ENCODE measurements at places on chromosomes 4 and X. TPM values are rescaled to one million over a fixed set of nuclear protein-coding genes. Genes with fewer than 3 reads are reported as not detected.

- DNase-seq: no peak
Observed at GRCh38 chrX:150863191-150863590, 35.3 kb downstream of the CD99L2 start.

Gene LRAT
- not detected for total RNA-seq

DNA sequence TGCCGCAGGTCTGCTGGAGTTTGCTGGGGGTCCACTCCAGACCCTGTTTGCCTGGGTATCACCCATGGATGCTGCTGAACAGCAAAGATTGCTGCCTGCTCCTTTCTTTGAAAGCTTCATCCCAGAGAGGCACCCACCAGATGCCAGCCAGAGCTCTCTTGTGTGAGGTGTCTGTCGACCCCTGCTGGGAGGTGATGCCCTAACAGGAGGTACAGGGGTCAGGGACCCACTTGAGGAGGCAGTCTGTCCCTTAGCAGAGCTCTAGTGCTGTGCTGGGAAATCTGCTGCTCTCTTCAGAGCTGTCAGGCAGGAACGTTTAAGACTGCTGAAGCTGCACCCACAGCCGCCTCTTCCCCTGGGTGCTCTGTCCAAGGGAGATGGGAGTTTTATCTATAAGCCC is 162.7 kb downstream of the NAF1 start:
- no peak for DNase-seq

DNA sequence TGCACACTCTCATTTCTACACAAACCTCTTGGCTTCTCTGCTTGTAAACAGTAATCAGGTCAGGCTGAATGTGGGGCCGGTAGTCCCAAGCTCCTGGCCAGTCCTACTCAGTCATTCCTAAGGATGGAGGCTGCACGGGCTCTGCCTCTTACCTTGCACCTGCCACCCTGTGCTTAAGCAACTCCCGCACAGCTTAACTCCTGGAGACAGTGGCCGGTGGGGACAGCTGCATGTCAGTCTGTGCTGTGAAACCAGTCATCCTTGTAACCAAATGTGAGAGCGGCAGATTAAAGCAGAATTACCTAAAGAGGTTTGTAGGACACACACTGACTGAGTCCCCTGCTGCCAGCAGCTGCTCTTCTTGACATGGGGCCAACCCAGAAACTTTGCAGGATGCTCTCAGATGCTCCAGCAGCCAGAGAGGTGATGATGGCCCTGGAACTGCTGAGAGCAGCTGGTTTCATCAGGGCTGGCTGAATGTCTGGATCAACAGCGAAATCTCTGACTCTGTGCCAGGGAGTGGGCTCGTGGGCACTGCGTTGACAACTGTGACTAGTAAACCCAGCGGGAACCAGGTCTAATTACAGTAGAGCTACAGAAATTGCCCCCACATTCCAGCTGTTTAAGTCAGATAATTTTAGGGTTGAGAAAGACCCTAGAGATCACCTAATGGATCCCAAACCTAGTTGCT is 123.7 kb downstream of the ANAPC4 start:
- DNase-seq: no peak

Gene PNMA6F
- total RNA-seq: not detected

Gene ATP8A1
- 15.2 TPM for total RNA-seq

Gene APEX2
- total RNA-seq: 6.8 TPM

GRCh38 chr4:6969826-6970800 is 60.5 kb downstream of the TBC1D14 start:
- DNase-seq: no peak

- DNase-seq: no peak
Observed at GRCh38 chr4:173214661-173215060, 46.0 kb downstream of the GALNT7 start.

- DNase-seq: no peak
Observed at GRCh38 chr4:17195461-17196275, 297.2 kb upstream of the LDB2 start.

DNA sequence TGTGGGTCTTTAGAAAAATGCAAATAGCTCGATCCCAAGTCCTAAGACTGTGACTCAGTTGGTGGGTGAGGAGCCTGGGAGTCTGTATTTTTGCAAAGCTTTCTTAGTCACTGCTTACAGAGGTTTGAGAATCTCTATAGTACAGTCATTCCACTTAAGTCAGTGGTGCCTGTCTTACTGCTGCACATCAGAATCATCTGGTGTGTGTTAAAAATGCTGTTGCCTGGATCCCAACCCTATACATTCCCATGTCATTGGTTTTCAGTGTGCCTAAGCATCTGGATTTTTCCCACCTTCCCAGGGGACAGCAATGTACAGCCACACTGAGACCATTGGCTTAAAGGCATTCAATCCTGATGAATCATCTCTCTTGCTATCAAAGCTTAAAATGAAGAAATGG is 21.0 kb upstream of the GEMIN8 start:
- DNase-seq: no peak

Gene PLAC8
- total RNA-seq: 3.7 TPM

DNA sequence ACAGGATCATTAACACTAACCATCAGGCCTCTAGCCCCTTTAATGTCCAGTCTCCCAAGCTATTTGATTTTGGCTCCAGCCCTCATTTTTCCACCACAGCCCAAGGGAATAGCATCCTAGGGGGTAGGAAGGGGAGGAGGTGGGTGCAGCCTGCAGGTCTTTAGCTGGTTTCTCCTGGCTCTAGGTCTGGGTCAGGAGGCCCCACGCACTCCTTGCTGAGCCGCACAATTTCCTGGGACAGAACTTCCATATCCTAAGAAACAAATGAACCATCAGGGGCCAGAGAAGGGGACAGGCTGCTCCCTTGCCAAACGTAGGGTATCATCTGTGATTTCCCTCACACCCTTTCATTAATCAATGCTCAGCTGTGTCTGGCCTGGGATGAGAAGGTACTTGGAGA is 2.4 kb upstream of the KCND1 start:
- DNase-seq: no peak
